ENCODE measurements at places on chromosomes 7 and 10. TPM values are rescaled to one million over a fixed set of nuclear protein-coding genes. Genes with fewer than 3 reads are reported as not detected.

- DNase-seq = no peak
Observed at GRCh38 chr7:42744746-42745145, 167.1 kb downstream of the C7orf25 start.

GRCh38 chr7:30225863-30226613 lies 58.4 kb upstream of the ZNRF2 start:
- DNase-seq = peak; percentile 31

GRCh38 chr7:129176916-129177710 lies 11.3 kb upstream of the SMO start:
- no peak for DNase-seq

- DNase-seq = peak; percentile 65
Observed at GRCh38 chr10:101569622-101570427, 18.2 kb downstream of the POLL start.

DNA sequence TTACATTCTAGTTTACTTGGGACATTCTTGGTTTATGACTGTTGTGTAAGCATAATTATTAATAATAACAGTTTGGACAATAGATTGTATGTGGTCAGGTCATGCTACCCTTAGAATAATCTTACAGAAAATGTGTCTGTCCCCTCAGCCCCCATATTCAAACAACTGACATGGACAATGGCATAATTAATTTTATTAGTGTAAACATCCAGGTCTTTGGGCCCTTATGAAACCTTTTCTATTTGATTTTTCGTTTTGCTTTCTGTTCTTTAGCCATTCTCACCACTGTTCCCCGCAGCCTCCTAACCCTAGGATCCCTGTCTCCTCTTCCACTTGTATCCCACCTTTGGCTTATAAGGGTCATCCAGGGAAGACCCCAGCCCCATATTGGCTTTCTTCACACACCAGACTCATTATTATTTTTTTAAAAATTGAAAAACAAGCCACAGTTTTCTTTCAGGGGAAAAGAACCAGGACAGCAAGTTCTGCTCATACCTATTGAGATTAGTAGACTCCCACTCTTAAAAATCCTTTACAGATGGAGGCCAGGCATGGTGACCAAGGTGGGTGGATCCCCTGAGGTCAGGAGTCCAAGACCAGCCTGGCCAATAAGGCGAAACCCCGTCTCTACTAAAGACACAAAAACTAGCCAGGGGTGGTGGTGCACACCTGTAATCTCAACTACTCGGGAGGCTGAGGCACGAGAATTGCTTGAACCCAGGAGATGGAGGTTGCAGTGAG lies 11.5 kb downstream of the VIM start:
- DNase-seq = no peak

- DNase-seq = no peak
Observed at GRCh38 chr7:149284343-149284742, 22.3 kb downstream of the ZNF783 start.

DNA sequence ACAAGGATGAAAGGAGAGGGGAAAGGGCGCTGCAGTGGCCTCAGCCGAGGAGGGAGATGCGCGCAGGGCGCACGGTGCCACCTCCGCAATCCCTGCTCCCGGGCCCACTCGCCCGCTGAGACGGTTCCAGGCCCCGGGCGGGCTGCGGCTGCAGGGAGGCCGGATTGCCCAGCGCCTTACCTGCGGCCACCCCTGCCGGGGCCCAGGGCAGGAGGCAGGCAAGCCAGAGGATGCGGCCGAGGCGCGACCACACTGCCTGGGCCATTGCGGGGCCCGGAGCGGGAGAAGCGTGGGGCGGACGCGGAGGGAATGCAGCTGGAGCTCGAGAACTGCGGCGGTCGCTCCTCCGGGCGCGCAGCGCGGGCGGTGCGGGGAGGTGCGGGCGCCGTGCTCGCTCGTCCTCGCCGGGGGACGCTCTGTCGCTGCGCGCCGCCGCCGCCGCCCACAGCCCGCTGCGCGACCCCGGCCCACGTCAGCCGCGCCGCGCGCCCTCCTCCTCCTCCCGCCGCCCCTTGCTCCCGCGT lies at the start of gene TMEM130:
Gene TMEM130 (minus strand): TSS at position 418 of the 524 bp plus-strand sequence. CDS start 153 bp downstream, at position 265.
- no peak for DNase-seq

DNA sequence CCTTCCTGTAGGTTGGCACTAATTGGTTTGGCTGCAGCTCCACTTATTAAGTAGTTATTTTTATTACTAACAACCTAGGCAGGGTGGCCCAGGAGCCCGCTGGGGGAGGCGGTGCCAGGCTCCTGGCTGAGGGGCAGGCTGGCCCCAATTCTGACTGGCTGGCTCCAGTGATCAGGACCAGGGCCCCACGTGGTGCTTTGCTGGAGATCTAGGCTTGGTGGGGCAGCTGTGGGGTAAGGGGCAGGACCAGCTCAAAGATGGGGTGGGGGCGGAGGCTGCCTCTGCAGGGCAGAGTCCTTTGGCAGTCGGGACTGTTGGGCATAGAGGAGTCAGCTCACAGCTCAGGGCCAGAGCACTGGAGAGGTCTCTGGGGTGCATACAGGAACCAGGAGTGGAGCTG lies 2.4 kb downstream of the ASL start:
- no peak for DNase-seq

Gene UTF1
- total RNA-seq = not detected

GRCh38 chr10:66755474-66755873 lies 170.4 kb upstream of the LRRTM3 start:
- no peak for DNase-seq

DNA sequence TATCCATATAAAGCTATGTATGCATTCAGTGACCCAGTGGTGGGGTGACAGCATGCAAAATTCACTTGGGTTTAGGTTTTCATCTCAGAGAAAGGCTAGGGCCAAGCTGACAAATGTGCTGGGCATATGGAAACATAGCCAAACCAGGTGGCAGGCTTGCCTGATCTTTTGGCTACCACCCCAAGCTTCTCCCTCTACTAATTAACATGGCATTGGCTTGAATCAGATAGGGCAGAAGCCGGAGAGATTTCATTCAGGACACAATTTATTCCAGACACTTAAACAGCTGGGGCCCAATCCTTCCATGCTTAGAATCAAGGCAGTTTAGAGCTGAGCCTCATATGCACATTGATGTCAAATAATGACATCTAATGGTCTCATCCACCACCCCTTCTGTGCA lies 95.5 kb upstream of the AGK start:
- DNase-seq = no peak

Gene NUDT1
- total RNA-seq = 47.4 TPM

Gene FOXI2
- total RNA-seq = not detected

- DNase-seq = peak; percentile 60
Observed at GRCh38 chr7:66047426-66047825, 28.2 kb upstream of the ASL start.

DNA sequence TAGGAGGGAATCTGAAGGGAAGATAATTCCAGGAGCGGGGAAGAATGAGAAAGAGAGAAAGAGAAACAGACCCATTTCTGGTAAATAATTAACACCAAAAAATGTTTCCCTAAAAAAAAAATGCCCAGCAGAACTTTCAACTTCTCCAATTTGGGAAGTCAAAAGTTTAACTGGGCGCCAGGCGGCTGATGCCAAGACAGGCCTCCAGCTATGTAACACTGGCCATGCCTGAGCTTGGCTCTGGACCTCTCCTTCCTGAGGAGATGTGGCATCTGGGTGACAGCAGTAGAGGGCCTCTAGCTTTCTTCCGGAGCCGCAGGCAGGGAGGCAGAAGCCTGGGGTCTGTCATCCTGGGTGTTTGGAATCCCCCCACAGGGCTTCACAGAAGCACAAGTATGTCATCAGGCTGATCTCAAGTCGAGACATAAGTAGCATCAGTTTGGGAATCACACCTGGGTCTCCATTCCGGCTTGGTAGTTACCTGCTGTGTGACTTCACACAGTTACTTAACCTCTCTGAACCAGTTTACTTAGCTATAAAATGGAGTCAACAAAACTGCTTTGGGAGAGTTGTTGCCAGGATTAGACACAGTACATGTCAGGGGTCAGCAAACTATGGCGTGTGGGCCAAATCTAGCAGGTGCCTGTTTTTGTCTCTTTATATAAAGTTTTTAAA lies 50.5 kb upstream of the TCF7L2 start:
- DNase-seq = no peak

DNA sequence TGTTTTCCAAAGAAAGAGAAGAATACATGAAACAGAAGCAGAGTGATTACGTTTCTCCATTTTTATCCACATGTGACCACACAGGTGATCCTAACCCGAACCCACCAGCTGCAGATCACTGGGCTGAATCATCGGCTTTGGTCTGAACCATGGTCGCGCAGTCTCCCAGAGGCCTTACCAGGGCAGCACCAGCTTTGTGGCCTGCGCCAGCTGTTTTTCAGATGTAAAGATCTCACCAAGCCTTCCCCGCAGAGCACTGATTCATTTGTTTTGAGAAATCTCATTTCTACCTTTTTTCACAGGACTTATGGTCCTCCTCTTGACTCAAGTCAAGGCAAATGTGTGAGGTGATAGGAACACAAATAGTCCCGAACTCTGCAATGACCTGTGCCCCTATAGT lies 207.0 kb upstream of the PPP2R2D start:
- DNase-seq = no peak

GRCh38 chr10:101666083-101666482 lies 28.9 kb downstream of the FBXW4 start:
- no peak for DNase-seq

GRCh38 chr7:20408467-20408826 lies 77.7 kb downstream of the ITGB8 start:
- DNase-seq = no peak

DNA sequence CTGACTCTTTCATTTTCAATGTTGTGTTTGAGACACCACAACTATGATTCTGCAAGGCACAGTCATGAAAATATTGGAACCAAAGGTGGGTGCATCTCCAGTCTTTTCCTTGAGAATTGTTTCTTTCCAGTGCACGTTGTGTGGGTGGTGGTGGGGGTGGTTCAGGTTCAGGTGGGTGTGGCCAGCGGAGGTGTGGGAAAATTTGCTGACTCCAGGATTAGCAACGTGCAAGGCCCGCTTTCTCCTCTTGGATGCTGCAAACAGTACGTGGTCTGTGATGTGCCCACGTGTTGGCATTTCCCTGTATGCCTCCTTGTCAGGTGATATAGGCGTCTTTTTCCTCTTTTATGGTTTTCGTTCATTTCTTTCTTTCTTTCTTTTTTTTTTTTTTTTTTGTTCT lies 59.1 kb downstream of the CAMK1D start:
- DNase-seq = no peak

DNA sequence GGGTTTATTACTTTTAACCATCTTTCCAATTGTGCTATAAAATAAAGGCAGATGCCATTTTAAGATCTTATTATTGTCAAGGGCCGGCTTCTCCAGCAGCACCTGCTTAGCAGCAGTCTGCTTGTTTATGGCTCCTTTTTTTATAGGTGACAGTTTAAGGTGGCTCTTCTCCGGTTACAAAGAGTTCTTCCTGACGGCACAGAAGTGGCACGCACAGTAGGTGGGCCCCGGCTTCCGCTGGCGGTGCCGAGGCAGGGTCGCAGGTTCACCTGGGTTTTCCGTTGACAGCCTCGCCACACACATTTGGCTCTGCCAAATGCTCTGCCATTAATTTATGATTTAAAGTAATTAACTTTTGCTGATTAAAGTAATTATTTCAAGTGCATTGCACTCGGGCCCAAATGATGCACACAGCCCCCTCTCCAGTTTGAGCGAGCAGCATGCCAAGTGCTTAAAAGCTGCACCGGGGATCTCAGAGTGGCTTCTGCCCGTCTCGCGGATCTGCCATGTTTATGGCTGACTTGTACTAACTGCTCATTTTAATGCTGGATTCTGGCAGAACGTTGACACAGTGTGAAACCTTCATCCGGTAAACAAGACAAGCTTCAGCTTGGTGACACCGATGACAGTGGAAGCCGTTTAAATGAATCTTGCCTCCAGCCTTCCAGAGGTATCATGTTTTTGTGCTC lies 355.1 kb upstream of the MKI67 start:
- no peak for DNase-seq

Data from HCT116 (cell line).